Adrenal gland (tissue), 19 donors: ENCODE measurements at places on chromosomes 12 and 14. TPM values are rescaled to one million over a fixed set of nuclear protein-coding genes. Genes with fewer than 3 reads are reported as not detected.

Gene DBX2
- total RNA-seq: 0.06 TPM

DNA sequence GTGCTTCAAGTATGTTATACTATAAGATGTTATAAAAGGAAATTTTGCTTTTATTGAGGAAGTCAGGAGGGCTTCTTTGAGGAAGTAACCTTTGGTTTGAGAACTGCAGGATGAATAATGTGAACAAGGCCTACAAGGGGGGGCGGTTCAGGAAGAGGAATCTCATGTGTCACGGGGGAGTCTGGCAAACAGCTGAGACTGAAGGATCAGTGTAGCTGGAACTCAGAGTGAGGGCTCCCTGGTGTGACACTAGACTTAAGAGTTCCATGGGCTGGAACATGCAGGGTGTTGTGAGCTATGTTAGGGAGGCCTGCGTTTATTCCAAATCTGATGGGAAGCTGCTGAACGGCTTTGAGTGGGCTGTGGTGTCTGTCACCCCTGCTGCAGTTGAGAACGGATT is 62.3 kb downstream of the UNC79 start:
- no peak overlapping the region for H3K4me3 ChIP-seq
- H3K4me1 ChIP-seq: no peaks in the 10 kb centered on the region
- H3K27me3 ChIP-seq: no peaks in the 10 kb centered on the region
- no peak for DNase-seq

DNA sequence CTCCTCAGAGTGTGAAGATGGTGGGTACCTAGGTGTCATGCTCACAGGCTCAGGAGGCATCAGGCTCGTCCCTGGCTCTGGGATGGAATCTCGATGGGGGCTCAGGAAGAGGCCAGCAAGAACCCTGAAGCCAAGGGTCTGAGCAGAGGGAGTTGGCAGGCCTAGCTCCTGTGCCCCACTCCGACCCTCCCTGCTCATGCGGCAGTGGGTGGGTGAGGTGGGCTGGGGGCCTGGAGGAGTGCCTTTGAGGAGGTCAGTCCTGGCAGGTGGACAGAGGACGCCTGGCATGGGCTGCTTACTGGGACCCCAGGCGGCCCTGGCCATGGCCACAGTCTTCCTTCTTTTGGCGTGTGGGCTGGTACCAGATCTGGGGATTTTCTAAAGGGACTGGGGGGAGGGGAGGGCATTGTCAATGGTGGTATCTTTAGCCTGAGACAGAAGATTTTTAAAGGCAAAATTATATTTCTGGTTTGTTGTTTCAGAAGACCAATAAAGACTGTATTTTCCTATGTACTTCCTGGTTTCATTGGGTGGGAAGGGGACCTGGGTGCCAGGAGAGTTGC is 16.0 kb downstream of the LRTM2 start:
- no peaks in the 10 kb centered on the region for H3K27me3 ChIP-seq
- DNase-seq: no peak
- H3K4me3 ChIP-seq: no peak overlapping the region
- no peaks in the 10 kb centered on the region for H3K36me3 ChIP-seq
- no peak overlapping the region for H3K27ac ChIP-seq

GRCh38 chr12:62403031-62403430 is 63.6 kb upstream of the MON2 start:
- DNase-seq: no peak
- H3K27me3 ChIP-seq: no peaks in the 10 kb centered on the region
- H3K4me1 ChIP-seq: no peaks in the 10 kb centered on the region
- no peak overlapping the region for H3K27ac ChIP-seq
- H3K4me3 ChIP-seq: no peak overlapping the region

DNA sequence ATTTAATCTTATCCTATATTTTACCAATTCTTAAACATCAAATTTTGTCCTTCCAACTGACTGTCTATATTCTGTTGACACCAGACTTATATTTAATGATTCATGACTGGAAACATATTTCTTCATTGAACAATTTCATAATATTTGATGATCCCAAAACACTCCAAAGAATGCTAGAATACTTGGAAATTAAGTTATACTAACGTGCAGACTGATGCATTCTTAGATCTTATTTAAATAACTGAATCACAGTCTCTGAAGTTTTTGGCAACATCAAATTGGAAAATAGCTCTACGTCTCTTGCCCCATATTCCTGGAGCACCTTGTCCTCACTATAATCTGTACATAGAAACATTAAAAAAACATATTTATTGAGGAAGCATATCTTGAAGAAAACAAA is 127.4 kb downstream of the HMGA2 start:
- DNase-seq: no peak
- no peaks in the 10 kb centered on the region for H3K36me3 ChIP-seq
- H3K27me3 ChIP-seq: peaks cover 8% of the 10 kb centered on the region
- H3K4me3 ChIP-seq: no peak overlapping the region
- H3K4me1 ChIP-seq: peaks cover 11% of the 10 kb centered on the region
- no peak overlapping the region for H3K27ac ChIP-seq

Gene TSPAN8
- 7.9 TPM for total RNA-seq
